GOT3 (cell line): ENCODE measurements at places on chromosomes 2 and 18.

GRCh38 chr2:21406911-21407310 is 283.1 kb downstream of the TDRD15 start:
- no peak for DNase-seq

- DNase-seq: no peak
Measured at GRCh38 chr18:31619291-31619690, 27.6 kb downstream of the TTR start.

GRCh38 chr2:215904101-215904500 is 109.2 kb downstream of the MREG start:
- no peak for DNase-seq

- DNase-seq: no peak
Measured at GRCh38 chr18:50310080-50310479, 22.6 kb upstream of the CXXC1 start.

DNA sequence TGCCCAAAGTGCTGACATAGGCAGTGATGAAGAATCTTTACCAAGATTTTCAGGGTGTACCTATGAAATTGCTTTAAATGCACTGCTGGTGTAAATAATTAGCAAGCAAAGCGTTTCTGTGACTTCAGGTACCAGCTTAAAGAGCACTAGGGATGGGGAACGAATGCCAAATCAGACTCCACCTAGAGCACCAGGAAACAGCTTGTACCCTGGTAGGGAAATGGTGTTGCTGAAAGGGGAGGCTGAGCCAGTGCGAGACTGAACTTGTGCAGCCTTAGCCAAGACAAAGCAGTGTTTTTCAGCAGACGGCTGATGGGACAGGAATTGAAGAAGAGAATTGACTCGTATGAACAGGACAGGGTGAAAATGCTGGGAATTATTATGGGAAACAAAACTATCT is 65.6 kb downstream of the TWSG1 start:
- no peak for DNase-seq

- DNase-seq: no peak
Measured at GRCh38 chr2:42663828-42664227, 95.4 kb downstream of the MTA3 start.

DNA sequence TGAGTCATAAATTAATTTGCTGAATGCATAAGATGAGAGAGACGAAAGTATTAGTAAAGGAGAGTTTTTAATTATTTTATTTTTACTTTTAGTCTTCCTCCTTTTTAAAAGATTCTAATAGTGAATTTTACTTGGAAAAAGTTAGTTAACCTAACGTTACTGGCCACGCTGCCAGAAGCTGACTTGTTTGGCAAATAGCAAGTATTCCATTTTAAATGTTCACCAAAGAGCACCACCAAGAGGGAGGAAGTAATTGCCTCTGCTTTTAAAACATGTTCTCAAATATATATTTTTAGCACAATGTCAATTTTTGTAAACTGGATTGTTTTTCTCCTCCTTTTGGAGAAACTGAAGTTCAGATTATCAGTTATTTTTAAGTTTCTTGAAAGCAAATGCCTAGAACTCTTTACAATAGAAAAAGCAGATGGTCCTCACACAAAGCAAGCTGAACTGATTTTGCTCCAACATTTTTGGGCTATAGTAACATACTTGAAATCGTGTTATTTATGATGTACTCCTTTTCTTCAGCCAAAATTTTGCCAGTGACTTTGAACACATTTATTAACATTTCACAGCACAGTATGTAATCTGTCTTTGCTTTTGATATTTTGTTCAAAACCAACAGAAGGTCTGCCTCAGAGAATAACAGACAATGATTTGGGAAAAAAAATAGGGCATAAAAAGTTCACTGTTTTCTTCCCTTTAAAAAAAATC is 1311.0 kb upstream of the FAM98A start:
- DNase-seq: no peak

DNA sequence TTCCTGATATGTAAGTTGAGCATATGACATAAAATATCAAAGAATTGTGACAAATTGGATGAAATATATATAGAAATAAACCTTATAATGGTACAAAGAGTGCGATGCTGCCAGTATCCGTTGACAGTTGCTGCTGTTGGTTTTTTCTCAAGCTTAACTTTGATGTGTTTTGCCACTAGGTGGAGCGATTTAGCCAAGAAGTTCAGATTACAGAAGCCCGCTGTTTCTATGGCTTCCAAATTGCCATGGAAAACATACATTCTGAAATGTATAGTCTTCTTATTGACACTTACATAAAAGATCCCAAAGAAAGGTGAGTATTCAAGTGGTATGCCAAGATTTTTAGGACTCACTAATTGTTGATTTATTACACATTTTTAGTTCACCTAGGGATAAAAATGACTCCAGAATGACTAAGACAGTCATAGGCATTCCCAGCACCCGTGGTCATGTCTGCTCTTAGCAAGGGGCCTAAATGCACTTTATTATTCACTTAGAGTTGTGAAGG is 2.1 kb downstream of the RRM2 start:
- no peak for DNase-seq

DNA sequence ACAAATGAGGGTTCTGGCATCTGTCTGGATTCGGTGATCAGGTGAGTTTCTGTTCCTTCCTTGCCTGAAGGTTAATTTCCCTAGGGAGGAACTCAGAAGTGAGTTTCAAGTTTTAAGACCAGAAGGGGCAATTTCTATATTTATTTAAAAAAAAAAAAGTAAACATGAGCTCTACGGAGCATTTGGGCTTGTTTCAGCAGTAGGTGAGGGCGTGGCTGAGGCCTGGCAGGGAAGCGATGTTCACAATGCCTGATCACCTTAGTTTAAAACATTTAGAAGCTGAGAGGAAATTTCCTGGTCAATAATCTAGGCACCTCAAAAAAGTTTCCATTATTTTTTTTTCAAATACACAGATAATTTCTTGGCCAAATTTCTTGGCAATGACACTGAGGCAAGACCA is 629.1 kb downstream of the DPP10 start:
- no peak for DNase-seq

DNA sequence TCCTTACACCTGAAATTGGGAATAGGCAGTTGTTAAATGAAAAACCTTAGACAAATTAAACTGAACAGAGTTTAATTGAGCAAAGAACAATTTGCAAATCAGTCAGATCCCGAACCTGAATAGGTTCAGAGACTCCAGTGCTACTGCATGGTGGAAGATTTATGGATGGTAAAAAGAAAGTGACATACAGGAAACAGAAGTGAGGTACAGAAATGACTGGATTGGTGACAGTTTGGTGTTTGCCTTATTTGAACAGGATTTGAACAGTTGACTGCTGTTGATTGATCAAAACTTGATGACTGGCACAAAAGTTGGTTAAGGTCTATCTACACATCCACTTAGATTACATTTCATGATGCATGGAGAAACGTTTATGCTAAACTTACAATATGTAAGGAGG is 248.8 kb downstream of the HNMT start:
- no peak for DNase-seq

DNA sequence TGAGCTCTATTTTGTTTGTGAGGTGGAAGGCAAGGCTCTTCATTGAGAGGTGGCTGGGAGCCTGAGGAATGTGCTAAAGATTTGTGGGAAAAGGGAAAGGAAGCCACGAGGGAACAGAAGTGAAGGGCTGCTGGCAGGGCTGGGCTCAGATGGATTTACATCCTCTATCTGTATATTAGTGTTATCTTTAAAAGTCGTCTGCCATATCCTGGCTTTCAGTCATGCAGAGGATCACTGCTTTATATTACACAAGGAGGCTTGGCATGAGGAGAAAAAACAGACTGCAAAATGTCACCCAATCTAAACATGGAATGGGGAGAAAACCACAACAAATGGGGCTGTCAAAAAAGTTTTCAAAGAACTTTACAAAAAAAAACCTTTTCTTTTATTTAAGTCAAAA is 434.4 kb downstream of the HRH4 start:
- no peak for DNase-seq

- no peak for DNase-seq
Measured at GRCh38 chr2:47640356-47640755, 142.6 kb upstream of the MSH6 start.

GRCh38 chr18:79917853-79918614 is 33.4 kb downstream of the SLC66A2 start:
- no peak for DNase-seq

DNA sequence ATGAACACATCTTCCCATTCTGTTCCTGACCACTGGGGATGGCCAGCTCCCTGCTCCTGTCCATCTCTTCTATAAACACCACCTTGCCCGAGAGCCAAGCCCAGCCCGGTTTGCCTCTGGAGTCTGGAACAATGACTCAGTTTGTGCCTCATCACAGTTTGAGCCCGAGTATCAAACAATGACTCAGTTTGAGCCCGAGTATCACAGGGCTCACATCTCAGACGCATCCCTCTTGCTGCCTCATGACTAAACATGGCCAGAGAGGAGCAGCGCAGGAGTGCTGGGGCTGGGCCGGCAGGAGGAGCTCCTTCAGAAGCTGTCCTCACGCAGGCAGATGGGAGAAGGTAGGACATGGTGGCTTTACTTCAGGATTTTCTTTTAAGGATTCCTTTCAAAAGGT is 68.7 kb downstream of the PXDN start:
- DNase-seq: peak; percentile 31

DNA sequence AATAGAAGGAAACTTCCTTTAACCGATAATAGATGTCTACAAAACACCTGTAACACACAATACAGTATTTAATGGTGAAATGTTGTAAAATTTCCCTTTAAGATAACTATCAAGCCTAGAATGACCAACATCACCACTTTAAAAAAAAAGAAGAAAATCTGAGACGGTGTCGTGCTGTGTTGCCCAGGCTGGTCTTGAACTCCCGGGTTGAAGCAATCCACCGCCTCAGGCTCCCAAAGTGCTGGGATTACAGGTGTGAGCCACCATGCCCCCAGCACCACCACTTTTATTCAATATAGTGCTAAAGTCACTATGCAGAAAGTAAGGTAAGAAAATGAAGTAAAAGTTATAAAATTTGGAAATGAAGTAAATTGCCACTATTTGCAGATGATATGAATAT is 96.9 kb downstream of the MYOM1 start:
- no peak for DNase-seq

- no peak for DNase-seq
Measured at GRCh38 chr18:13136056-13136903, 82.3 kb upstream of the LDLRAD4 start.

DNA sequence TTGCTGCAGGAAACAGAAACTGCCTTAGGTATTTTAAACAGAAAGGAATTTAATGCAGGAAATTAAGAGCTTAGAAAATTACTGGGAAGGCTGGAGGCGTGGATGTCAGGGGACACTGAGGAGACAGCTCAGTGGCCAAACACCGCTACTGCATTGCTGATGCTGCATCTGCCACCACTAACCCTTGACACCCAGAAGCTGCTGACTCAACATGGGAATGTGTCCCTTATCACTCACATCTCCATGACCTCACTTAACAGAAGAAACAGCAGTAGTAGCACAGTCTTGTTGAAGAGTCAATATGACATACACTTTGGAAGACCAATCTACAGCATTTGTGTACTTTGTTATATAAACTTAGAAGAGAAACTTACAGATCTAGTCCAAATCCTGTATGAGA is 906.1 kb downstream of the SLC4A3 start:
- no peak for DNase-seq

GRCh38 chr2:26542194-26542455 is 64.2 kb upstream of the OTOF start:
- DNase-seq: no peak

DNA sequence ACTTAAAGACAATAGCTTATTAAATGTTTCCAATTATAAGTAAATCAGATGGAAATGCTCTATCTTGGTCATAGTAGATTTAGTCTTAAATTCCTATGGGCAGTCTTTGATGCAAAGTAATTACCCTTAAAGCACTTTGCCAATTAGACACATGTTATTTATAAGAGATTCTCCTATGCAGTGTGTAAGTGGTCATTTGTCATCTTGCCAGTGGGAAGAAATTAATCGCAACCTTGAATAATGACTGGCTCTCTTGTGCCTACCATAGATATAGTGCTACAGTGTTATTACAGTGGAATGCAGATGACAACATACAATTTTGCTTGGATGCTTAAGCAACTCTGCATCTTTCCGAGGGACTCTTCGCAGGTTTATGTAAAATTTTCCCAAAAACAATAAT is 311.0 kb upstream of the THUMPD2 start:
- DNase-seq: no peak
